ENCODE measurements at places on chromosomes 4 and X.

GRCh38 chr4:182150645-182151044 lies 92.6 kb upstream of the TENM3 start:
- DNase-seq, result no peak

GRCh38 chrX:132718431-132718958 lies 229.7 kb upstream of the MBNL3 start:
- DNase-seq, result no peak

DNA sequence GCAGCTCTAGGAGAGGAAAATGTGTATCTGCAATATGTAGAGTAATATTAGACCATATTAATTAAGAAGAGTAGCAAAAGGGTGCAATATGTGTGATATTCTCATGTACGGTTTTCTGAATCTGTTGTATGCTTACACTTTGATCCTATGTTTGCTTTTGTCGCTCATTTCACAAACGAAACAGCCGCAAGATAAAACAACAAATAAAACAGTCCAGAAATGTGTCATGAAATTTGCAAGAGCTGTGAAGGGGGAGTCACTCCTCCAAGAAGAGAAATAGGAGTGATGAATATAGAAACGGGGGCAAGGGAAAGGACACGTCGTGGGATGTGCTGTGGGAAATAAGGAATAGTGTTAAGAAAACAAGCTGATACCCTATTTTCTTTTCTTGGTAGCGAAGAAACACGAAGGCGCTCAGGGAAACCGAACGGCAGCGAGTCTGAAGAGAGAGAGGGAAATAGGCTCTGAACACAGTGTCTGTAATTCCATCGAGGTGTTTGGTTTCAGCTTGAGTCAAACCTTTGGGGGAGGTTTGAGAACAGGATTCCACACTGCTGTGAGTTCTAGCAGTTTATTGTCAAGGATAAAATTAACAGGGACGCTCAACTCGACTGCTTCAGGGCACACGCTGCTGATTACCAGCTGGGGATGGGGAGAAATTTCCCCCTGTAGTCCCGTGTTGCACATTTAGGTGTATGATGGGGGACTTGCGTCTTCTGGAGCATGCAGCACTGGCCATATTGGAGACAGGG lies 595.6 kb upstream of the TENM3 start:
- DNase-seq, result no peak

- DNase-seq, result no peak
Observed at GRCh38 chr4:88623097-88623496, 30.8 kb downstream of the HERC3 start.

GRCh38 chr4:948936-949300 lies 16.7 kb downstream of the TMEM175 start:
- DNase-seq, result no peak

DNA sequence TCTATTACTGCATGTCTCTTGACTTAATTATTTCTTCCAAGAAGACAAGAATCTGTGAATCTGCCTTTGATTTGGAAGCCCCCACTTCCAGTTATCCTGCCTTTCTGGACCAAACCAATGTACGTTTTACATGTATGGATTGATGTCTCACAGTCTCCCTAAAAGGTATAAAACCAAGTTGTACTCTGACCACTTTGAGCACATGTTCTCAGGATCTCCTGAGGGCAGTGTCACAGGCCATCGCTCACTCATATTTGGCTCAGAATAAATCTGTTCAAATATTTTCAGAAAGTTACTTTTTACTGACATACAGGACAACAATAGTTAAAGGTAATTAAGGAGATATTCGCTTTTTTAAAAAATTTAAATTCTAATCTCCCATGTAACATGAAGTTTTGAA lies 188.6 kb upstream of the CPXCR1 start:
- DNase-seq, result no peak

DNA sequence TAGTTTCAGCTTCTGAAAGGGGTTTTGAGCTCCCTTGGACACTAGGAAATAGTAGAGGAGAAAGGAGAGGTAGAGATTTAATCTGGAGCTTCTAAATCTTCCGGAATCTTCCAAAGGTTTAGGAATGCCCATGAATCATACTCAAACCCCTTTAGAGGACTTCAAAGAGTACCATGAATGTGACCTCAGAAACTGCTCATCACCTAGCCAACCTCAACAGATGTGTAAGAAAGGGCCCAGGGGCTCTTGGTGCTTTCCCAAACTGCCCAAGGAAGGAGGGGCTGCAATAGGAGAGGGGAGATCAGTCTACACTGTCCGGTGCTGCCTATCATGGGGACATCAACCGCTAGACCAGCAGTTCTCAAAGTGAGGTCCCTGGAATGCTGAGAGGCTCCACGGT lies 109.1 kb downstream of the RBM47 start:
- no peak for DNase-seq

- no peak for DNase-seq
Observed at GRCh38 chr4:112517911-112518310, 1.9 kb upstream of the NEUROG2 start.

- DNase-seq, result no peak
Observed at GRCh38 chr4:85492336-85492735, 17.4 kb downstream of the ARHGAP24 start.

DNA sequence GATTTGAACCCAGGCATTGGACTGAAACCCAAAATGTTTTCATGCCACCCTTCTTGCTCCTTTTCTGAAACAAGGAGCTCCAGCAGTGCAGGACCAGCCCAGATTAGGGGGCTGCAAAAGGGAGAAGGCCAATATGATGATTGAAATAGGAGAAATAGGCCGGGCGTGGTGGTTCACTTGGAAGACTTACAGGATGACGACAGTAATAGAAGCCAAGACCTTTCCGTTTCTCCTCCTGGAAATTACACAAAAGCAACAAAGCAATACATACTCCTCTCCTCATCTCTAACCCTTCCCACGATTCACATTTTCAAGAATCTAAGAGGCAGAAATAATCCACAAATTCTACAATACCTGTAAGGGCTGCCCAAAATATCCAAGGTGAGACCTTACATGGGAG lies 90.8 kb downstream of the ANAPC4 start:
- no peak for DNase-seq

- DNase-seq, result no peak
Observed at GRCh38 chr4:53306729-53307128, 59.1 kb downstream of the SCFD2 start.

DNA sequence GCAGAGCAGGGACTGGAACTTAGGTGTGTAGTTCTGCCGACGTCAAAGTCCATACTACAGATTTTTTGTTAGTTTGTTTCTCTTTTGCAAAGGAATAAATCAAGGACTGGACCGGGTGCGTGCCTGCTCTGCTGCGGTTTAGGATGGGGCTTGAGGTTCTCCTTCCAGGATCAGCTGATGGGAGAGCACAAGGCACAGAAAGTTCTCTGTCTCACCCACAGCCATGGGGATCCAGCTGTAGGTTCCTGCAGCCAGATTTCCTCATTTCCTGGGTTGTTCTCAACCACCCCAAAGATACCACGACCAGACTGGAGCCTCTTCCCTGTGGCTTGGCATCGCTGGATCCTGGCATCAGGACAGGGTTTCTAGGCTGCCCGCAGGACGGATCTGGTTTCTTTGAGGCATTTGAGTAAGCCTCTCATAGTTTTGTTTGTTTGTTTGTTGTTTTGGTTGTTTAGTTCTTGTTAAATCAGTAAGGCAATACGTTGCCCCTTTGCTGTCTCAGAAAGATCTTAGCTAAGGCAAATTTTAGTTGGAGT lies 789 bp upstream of the SRPX start:
- DNase-seq, result no peak

DNA sequence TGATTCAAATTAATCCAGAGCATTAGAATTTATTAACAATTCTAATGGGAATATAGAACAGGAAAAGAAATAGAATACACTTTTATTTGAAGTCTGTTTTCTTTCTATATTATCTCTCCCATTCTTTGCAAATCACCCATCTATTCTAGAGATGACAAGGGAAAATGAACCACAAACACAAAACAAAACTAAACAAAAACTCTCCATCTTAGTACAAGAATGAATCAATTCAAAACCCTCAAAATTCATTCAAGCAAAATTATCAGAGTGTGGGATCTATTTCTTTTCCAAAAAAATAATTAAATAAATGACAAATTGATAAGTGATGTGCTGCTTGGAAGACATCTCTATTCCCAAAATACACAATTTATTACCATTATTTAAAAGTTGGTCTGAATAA lies 400.1 kb upstream of the NWD2 start:
- no peak for DNase-seq

GRCh38 chr4:71029504-71029903 lies 36.1 kb downstream of the DCK start:
- DNase-seq, result no peak

GRCh38 chr4:10942156-10942555 lies 257.6 kb upstream of the CLNK start:
- no peak for DNase-seq

DNA sequence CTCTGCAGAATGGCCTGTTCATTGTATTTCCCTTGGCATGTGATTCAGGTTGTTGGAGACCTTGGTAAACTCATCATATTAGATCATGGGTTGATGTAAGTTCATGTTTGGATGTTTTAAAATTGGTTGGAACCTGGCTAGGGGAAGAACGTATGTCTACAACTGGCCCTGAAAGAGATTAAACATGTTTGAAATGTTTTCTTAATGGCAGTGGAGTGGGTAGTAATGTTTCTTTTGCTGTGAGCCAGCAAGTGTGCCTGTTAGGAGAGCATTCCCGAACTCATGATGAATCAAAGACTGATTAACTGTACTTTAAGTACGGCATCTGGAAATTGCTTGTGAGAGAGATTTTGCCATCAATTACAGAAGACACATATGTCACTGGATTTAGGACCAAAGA lies 44.5 kb upstream of the SLC4A4 start:
- DNase-seq, result no peak

GRCh38 chr4:79576429-79576753 lies 168.4 kb upstream of the GK2 start:
- DNase-seq, result peak; percentile 8

DNA sequence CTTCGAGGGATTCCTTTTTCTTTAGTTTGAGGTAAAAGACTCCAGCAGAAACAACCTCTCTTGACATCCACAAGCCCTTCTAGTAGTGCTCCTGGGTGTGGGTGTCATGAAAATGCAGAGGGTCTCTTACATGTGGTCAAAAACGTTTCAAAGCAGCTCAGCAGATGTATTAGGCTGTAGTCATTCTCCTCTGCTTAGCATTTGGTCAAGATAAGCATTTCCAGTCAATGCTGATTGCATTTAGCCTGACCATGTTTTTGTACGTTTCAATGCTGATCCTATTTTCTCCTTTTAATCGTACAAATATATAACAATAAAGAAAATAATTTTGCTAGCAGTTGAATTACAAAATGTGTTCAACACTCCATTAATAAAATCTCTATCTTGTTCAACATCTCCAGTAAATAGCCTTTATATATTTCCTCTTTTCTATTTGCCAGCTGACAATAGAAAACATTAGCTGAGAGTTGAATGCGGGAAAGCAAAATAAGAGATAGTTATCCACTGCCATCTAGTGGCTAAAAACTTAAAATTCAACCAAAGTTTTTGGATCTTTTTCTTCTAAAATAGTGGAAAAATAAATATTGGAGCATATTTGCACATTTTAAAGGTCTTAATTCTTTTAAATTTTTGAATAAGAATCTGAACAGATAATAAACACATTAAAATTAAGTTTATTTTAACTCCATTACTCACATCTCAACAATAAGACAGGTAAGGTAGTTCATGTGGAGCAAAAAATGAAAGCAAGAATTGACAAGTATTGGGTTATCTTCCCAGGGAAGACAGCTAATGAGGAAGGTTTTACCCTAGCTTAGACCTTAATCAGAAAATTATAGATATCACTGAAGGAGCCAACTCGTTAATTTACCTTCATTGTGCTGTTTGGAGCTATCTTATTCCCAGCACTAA lies 15.2 kb upstream of the PACRGL start:
- no peak for DNase-seq
